ENCODE measurements at places on chromosomes 7 and 10.

DNA sequence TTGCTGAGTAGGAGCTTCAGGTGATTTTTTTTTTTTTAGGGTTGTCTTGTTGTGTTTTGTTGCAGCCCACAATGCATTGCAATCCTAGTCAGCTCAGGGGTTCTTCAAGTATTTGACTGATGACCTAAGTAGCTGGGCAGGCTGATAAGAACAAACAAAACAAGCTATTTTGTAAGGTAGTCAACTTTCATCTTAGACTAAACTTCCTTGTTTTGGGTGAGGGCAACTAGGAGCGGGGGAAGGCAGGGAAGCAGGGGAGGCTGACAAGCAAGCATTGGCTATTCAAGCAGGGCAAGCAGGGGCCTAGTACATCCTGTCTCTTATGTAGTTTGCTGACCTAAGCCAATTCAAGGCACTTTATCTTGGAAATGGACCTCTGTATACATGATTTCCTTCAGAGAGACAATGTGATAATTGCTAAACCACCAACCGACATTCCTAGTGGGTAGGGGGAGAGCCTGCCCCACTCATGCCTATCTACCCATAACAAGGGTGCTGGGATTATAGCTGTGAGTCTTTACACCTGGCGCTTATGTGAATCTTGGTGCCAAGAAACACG, 163.3 kb upstream of the PRKCQ start:
- DNase-seq, result no peak

DNA sequence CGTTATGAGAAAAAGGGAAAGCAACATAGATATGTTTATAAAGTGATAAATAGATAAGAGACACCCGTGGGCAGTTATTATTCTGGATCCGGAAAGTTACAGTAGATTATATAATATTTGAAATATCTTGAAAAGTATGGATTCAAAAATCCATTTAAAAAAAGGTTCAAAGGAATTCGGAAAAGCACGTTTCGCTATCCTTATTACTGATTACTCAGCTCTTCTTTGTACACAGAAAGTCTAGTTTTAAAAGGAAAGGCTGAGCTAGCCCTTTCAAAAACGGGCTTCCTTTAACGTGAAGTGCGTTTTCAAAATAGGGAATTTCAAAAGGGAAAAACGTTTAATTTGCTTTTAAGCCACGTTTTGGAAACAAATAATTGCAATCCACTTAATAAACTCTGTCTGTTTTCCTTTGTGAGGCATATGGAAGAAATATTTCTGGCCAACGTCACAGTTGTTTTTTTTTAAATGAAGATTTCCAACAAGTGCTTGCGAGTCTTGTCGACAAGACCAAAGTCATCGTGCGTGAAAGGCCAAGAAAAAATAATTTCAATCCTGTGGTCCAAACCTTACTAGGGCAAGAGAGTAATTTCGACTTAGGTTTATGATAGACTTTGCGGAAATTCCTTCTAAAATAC, 2.2 kb upstream of the SKIDA1 start:
- no peak for DNase-seq

- no peak for DNase-seq
Observed at GRCh38 chr10:49448924-49449323, 53.0 kb upstream of the DRGX start.

GRCh38 chr10:22986771-22987542, 59.1 kb downstream of the ARMC3 start:
- no peak for DNase-seq

DNA sequence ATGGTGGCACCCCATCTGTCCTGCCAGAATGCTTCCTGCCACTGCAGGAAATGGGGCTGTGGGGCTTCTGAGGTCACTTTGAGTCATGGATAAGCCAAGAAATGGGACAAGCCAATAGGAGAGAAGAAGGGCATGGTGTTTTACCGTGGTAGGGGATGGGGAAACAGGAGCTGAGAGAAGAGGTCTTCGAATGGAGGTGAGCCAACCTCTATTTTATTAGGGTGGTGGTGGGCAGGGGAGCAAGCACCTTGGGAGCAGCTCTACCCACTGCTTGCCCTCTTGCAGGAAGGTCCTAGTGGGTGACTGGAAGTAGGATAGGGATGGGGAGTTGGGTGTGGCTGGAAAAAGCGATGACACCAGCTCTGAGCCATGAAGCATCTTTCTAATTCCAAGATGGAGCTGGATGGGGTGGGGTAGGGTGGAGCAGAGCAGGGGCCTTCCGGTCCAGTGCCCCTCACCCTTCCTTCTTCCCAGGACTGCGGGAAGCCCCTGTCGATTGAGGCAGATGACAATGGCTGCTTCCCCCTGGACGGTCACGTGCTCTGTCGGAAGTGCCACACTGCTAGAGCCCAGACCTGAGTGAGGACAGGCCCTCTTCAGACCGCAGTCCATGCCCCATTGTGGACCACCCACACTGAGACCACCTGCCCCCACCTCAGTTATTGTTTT, 9.1 kb downstream of the ZYX start:
- DNase-seq, result no peak

- DNase-seq, result peak; percentile 14
Observed at GRCh38 chr10:12214763-12215218, 18.8 kb downstream of the CDC123 start.

GRCh38 chr7:115822801-115823200, 207.8 kb downstream of the TFEC start:
- DNase-seq, result no peak

- no peak for DNase-seq
Observed at GRCh38 chr10:1674501-1674900, 62.8 kb downstream of the ADARB2 start.

GRCh38 chr7:136446751-136447150, 421.7 kb upstream of the CHRM2 start:
- no peak for DNase-seq

DNA sequence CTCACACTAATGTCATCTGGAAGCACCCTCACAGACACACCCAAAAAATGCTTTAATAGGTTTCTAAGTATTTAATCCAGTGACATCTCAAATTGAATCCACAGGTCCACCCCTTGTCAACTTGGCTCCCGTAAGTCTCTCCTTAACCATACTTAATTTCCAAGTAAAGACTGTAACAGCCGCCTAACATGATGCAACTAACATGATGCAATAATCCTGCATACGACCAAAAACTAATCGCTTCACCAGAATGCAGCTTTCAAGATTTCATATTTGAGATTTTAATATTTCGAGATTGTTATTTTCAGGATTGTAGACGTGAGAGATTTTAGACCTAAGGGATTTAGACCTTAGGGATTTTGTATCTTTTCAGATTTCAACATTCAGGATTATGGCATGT, 3.7 kb upstream of the HDAC9 start:
- no peak for DNase-seq

DNA sequence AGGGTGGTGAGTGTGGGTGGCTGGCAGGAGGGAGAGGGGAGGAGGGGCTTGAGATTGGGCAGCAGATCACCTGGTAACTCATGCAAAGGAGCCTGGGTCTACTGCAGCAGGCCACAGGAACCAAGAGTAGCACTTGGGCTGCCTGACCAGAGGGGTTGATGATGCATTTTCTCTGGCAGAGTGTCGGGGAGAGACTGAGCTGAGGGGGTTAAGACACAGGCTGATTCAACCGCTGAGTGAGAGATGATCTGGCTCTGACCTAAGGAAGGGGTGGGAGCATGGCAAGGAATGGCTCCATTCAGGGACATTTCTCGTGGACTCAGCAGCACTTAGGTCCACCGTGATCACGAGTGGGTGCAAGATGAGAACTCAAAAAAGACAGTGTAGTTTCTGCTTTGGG, 115.5 kb upstream of the STK17A start:
- no peak for DNase-seq

- no peak for DNase-seq
Observed at GRCh38 chr7:26197153-26198115, 3.1 kb downstream of the HNRNPA2B1 start.

DNA sequence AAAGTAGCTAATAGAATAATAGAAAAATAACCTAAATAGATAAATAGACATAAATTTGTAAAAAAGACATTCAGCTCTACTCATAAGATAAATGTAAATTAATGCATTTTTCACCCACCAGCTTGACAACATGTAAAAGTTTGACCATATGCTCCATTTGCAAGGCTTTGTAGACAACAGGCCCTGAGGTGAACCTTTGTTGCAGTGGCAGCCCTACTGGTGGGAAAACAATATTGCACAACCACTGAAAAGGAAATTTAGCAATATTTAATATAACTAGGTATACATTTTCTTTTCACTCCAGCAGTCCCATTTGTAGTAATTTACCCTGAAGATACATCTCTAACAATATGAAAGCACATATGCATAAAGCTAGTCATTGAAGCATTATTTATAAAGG, 39.0 kb upstream of the ADRA2A start:
- DNase-seq, result no peak

GRCh38 chr10:14843327-14843988, 5.4 kb downstream of the HSPA14 start:
- DNase-seq, result no peak

DNA sequence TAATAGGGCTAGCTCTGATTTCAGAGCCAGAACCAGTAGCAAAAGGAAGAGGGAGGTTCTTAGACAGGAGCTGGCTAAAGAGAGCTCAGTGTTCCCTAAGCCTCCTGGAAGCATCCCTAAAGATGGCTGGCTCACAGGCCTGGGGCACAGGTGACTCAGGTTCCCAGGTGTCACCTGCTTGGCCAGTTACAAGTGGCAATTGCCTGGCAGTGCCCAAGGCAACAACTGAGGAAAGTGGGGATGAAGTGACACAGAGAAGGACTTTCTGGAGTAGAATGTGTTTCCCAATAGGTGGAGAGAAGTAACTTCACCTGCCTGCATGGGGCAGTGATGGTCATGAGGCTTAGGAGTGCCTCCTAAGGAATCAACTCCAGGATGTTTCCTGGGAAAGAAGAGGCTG, 66.5 kb upstream of the EEPD1 start:
- no peak for DNase-seq

GRCh38 chr7:75961218-75961617, 33.2 kb downstream of the TMEM120A start:
- DNase-seq, result no peak

DNA sequence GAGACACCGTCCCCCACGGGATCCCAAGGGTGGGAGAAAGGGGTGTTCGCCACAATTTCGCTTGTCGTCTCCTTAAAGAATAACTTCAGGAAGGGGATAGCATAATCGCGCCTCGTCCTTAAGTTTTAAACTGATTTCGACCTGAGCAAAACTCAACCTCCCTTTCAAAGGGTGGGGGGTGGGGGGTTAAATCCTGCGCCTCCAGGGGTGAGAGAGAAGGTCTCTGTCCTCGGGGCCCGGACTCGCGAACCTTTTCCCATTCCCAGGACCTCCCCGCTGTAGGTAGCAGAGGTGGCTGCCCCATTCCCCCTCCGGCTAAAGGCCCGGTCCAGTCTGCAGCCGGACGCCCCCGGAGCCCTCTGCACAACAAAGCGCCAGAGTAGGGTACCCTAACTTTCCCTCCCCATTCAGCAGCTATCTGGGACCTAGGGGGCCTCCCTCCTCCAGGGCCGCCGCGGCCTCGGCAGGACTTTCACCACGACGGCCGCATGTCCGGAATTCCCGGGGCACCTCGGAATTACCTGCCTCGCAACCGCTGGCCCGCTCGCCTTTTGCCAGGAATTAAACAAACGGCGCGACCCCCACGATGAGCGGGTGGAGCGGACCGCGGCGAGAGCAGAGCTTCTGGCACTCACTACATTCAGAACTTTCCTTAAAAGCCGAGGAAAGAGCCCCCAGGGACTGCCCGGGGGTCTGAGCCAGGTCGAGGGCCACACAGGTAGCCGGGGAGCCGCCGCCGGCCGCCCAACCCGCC, 1.7 kb downstream of the CDK6 start:
- DNase-seq, result no peak

DNA sequence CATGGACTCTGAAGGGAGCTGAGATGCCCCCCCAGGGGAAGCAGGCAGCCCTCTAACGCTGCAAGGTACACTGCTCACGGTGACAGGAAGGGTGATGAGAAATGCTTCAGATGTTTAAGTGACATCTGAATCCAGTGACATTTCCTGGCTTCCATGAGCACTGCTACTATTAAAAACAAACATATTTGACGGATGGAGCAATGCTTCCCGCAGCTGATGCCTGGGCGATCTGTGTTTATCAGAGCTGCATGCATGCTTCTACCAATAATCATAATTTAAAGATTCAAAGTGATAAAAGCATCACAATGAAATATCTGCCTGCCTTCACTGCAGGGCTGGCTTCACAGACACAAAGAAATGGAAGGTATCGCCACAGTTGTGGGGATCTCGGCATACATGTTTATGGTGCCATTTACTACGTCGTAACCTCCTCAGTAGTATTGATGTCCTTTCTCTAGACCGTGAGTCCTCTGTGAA, 66.1 kb upstream of the AOAH start:
- no peak for DNase-seq

- peak; percentile 4 for DNase-seq
Observed at GRCh38 chr7:98211221-98211675, at the start of gene BHLHA15. BHLHA15 (plus strand) TSS chr7:98211439; CDS start chr7:98212310, 871 bp downstream.

DNA sequence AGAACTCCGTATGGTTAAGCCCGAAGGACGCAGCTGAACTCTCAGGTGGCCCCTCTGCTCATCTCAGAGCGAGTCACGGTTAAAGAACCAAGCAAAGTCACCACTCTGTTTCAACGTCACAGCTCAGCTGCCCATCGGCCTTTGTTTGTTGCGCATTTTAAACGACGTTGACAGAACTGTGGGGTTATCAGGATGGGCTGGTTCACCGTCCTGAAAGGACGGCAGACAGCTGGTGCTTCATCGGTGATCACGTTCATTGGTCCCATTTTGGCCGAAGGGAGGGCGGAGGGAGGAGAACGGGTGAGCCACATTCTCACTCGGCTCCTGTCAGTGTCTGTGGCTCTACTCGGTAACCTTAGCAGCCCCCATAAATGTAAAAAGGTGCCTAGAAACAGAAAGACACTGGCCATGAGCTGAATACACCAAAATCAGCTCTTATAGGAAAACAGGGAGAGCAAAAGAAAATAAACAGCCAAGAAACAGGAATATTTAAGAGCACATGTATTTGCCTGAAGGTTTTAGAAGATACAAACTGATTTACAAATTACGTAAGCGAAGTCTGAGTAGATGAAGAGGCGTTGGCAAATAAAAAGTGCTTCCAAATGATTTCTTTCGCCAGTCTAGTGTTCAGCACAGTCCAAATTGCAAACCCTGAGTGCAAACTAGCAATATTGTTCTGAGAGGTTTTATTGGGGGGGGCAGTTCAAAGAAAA, 8.4 kb downstream of the PRKAG2 start:
- DNase-seq, result no peak

DNA sequence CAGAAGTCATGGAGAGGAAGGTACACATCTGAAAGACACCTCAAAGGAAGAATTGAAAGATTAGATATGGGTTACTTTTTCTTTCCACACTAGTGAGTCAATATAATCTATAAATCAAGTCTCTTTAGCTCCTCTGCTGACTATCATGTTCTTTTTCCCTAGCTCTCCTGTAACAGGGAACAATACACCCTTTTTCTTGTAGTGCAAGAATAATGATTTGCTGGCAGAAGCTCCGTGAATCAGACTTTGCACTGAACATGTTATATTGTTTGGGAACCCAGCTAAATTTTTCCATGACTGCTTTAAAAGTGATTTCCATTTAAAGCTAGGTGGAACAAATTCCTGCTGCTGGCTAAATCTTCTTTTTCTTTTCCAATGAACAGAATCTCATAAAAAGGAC, 756.6 kb upstream of the C7orf33 start:
- no peak for DNase-seq

DNA sequence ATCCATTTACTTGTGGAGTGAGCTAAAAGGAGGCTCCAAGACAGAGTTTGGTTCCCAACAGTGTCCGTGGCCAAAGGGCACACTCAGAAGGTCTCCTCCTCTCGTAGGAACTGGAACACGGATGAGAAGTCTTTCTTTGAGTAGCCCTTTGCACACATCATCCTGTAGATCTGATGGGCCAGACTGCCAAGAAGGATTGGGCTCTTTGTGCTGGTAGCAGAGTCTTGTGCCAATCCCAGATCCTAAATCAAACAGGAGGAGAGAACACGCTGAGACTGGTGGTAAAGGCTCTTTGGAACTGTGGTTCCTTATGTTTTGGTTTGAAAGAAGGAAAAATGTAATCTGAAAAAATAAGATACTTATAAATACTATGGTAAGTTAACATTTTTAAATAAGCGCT, 136.6 kb downstream of the HIBADH start:
- no peak for DNase-seq
